ENCODE measurements at places on chromosomes 13 and 19.
A peak's percentile ranks its signal among the peaks of the same experiment; 100 is the strongest.

DNA sequence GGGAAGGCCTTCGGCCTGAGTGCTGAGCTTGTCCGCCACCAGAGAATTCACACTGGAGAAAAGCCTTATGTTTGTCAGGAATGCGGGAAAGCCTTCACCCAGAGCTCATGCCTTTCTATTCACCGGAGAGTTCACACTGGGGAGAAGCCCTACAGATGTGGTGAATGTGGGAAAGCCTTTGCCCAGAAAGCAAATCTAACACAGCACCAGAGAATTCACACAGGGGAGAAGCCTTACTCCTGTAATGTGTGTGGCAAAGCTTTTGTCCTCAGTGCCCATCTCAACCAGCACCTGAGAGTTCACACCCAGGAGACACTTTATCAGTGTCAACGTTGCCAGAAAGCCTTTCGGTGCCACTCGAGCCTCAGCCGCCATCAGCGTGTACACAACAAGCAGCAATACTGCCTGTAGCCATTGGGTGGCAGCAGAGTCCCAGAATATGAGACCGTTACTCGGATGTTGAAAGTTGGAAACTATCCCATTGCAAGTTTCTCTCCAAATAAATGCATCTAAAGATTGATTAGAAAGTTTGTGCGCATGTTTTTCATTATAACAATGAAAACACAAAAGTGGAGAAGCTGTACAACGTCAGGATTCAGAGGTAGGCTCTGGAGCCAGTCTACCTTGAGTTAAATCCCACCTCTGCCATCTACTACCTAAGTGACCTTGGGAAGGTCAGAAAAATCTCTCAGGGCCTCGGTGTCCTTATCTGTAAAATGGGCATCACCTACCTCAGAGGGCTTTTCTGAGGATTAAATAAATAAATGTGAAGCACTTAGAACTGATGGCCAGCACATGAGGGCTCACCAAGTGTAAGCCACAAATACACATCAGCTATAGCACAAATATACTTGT is 21.1 kb downstream of the ZNF473 start:
- DNase-seq = peak; percentile 6

DNA sequence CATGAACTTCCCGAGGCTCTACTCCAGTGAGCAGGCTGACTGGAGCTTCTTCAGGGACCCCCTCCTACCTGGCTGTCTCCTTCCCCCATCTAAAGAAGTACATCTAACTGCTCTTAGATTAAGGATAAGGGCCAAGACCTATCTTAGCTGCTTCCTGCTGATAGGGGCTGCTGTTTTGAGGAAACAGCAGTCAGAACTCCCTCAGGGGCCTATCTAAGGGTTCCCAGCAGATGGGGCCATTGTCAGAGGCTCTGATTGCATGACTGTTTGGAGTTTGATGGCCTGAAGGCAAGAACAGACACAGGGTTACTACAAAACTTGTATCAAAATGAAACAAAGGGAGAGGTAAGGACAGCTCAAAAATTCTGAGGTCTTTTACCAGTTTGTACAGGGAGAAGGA is 2636.9 kb upstream of the PCDH20 start:
- DNase-seq = no peak

GRCh38 chr13:101309014-101309619 is 107.2 kb downstream of the NALCN start:
- DNase-seq = peak; percentile 97

DNA sequence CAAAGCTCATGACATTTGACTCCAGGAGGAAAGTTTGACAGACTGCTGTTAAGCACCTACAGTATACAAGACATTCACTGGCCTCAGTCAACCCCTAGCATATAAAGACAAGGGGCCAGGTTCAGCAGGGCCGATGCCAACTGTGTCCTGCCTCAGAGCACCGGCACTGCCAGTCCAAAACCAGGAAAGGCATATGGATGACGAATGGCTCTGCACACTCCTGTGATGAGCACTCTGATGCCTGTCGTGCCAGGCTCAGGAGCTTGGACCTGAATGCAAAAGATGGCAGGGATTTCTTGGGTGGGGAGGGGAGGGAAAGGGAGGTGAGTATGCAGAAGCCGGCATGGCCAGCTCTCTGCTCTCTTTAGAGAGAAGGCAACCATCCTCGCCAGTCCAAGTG is 38.9 kb downstream of the COL4A1 start:
- no peak for DNase-seq

DNA sequence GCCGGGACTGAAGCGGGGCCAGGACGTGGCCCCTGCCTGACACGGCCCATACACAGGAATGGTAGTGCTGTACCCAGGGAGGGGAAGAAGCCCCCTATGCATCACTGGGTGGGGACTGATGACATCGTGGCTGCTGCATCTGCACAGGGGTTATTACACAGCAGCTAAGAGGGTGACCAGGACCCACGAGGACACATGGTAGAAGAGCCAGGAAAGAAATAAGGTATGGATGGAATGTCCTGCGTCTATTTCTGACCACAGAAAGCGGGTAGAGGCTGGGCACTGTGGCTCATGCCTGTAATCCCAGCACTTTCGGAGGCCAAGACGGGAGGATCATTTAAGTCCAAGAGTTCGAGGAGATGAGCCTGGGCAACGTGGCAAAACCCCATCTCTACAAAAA is 24.1 kb downstream of the DCAF15 start:
- DNase-seq = no peak

DNA sequence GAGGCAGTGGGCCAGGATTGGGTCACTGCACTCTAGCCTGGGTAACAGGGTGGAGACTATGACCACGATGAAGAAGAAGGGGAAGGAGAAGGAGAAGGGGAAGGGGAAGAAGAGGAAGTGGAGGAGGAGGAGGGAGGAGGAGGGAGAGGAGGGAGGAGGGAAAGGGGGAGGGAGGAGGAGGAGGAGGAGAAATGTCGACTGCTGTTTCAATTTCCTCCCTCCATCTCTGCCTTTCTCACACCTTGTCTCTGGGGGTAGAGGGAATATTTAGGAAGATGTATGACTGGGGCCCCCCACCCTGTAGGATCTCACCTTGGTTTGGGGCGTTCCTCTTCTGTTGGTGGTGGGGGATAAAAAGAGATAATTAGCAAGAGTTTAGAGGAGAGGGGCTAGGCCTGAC is 3.8 kb downstream of the TNNT1 start:
- DNase-seq = no peak

DNA sequence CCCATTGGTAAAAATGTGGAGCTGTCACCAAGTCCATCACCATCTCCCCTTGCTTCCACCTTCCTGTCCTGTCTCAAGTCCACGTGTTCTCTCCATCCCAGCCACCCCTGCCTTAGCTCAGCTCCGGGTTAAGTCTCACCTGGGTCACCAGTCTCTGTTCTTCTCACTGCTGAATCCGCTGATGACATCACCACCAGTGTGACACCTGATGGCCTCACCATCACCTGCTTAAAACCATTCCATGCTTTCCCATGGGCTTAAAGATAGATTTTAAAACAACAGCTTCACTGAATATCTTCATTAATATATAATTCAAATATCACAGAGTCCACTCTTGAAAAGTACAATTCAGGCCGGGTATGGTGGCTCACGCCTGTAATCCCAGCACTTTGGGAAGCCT is 42.1 kb downstream of the RGCC start:
- DNase-seq = no peak

DNA sequence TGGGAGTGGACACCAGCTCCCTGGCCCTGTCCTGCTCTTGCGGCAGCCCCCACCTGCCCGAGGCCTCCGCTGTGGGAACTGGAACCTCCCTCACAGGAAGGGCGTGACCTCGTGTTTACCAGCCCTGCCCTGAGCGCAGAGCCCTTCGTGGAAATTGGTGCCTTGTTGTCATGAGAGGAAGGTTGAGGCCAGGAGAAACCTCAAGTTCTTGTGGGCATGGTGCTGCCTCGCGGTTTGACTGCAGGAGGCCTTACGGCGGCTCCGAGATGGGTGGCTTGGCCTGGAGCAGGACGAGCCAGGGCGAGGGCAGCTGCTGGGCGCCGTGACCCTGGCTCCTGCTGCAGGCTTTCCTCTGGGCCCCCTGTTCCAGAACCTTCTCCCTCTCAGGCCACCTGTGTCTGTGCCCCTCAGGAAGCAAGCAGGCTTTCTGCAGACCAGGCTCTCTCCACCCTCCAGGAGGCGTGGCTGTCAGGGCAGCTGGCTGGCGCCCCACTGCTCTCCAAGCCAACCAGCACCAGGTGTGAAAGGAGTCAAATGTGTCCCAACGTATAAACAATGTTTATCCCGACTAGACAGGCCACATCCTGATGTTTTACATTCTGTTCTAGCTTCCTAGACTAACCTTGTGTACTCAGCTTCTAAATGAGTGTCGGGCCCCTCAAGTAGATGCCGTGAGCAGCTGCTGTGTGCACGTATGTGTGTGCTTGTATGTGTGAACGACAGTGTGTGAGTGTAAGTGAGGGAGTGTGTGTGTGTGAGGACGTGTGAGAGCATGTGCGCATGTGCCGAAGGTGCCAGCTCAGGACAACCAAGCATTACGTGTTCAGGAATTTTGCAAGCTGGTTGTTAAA is 10.4 kb upstream of the RASA3 start:
- no peak for DNase-seq

DNA sequence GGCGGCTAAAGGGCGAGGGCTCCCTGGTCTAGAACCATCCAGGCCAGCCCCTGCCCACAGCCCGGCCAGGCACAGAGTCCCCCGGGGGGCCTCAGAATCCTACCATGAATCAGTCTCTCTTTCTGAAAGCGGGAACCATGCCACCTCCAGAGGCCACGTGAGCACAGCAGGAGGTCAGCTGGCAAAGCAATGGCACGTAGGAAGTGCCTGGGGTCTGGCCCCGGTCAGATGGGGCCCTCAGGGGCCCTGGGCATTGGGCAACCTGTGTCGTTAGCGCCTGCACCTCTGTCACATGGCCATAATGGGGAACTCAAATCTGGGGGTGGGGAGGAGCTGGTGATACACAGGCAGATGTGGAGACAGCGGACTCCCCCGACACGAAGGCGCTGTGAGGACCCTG is 8.8 kb downstream of the MFSD12 start:
- no peak for DNase-seq

DNA sequence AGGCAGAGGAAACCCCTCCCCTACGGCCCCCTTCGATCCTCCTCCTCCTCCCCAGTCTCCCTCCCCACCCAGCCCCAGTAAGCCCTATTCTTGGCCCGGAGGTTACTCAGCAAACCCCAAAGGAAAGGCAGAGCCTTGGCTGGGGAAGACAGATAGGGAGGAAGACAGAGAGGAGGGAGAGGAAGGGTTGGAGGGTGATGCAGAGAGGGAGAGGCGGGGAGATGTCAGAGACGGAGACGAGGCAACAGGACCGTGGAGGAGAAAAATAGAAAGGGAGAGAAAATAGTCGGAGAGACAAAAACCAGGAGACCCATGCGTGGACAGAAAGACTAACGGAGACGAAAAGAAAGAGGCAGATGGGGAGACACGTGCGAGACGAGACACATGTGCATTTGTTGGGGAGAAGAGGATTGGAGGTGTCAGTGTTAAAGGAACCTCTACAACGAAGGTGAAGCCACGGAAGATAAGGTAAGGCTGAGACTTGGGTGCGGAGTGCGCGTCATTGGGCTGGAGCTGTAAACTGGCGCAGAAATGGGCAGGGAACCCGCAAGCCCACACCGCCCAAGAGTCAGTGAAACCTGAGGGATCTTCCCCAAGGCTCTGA is 2.9 kb downstream of the TGFB1 start:
- peak; percentile 17 for DNase-seq

DNA sequence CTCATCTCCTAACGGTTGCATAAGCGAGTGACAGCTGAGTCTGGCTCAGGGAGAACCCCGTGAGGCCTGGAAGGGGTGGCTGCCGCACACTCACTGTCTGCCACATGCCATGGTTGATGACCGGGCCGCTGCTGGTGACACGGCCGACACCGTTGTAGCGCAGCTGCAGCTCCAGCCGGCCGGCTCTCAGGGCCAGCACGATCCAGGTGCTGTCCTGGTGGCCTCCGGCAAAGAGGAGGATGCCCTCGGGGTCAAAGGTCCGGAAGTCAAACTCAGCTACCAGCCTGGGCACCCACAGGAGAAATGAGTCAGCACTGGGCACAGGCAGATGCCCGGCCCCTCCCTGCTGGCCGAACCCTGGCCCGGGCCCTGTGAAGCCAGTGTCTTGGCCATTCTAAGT is 31.7 kb downstream of the GAS6 start:
- no peak for DNase-seq

DNA sequence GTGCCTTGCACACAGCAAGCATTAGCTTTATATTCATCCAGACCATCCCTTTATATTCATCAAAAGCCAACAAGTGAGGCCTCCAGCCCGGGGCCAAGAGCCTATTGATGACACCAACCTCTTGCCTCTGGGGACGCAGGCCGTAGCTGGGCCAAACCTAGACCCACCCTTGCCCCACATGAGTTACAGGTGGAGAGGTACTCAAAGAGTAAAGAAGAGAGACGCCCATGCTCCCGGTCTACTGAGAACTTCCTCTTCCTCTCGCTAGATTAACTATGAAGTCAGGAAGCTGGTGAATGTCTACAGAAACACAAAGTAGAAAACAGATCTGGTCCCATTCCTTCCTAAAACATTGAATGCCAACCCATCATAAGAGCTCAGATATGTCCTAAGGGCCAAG is 3.8 kb upstream of the MLNR start:
- no peak for DNase-seq

DNA sequence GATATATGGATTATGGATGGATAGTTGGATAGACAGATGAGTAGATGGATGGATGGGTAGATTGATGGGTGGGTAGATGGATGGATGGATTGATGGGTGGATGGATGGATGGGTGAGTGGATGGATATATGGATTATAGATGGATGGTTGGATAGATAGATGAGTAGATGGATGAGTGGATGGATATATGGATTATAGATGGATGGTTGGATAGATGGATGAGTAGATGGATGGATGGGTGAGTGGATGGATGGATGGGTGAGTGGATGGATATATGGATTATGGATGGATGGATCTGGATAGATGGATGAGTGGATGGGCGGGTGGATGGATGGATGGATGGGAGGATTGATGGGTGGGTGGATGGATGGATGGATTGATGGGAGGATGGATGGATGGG is 36.4 kb upstream of the TNFAIP8L1 start:
- no peak for DNase-seq

DNA sequence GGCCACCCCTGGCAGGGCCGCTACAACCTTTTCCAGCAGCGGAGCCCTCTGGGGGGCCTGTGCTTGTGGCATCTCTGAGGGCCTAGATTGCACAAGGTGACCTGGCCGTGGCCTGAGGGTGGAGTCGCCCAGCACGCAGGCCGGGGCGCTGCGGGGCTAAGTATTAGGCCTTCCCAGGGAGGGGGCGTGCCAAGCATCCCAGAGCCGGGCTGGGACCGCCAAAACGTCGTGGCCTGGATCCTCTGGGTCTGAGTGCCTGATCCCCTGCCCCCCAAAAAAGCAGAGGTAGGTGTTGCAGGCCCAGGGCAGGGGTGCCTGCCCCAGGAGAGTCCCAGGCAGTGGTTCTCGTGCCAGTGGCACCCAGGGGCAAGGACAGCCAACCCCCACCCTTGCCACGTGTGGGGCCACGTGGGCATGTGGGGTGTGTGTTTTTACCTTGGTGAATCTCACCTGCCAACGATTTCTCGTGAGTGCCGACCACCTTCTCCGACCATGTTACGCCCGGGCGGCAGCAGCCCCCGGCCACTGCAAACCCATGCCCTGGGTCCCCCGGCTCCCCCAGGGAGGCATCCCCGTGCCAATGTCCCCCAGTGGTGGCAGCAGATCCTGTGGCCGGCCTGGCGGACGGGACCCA is 12.6 kb upstream of the GNA15 start:
- no peak for DNase-seq

- DNase-seq = no peak
These were observed 7.4 kb upstream of the JUNB start for GRCh38 chr19:12783849-12784393.
